Activated T-helper 17 cell treated with anti-CD3 and anti-CD28 coated beads, Interleukin-2, amount 50 U/mL, for 72 hours (primary cell): ENCODE measurements at places on chromosomes 4 and X. TPM values are rescaled to one million over a fixed set of nuclear protein-coding genes. Genes with fewer than 3 reads are reported as not detected.

The ALAS2 gene
- total RNA-seq = not detected

The SYTL5 gene
- total RNA-seq = 0.06 TPM

The SOD3 gene
- total RNA-seq = not detected

The ZXDB gene
- 8.9 TPM for total RNA-seq

The PSAPL1 gene
- total RNA-seq = not detected

The MYOZ2 gene
- total RNA-seq = not detected

The CPLX1 gene
- 3.6 TPM for total RNA-seq

The SORBS2 gene
- total RNA-seq = not detected

The AFF1 gene
- 80.5 TPM for total RNA-seq

The DCAF8L2 gene
- total RNA-seq = not detected

The LRAT gene
- not detected for total RNA-seq

The GYPB gene
- not detected for total RNA-seq
